ENCODE measurements at places on chromosomes 7 and 10.

- DNase-seq: no peak
Observed at GRCh38 chr10:101310529-101311184, 43.3 kb upstream of the BTRC start.

DNA sequence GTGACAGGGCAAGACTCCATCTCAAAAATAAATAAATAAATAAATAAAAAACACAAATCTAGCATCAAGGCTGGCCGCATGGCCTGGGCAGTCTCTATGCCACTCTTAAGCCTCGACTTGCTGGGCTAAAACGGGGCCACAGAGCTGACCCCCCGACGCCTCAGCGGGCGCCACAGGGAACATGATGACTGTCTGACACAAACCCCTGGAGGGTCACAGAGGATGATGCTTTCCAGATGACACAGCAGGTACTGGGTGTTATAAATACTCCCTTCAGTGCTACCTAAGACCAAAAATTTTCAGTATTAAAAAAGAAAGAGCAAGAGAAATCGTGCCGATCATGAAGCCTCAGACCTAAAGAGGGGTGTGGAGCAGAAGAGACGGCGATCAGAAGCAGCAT, 176.8 kb downstream of the MAD1L1 start:
- DNase-seq: no peak

- DNase-seq: no peak
Observed at GRCh38 chr10:33412241-33412640, 77.8 kb upstream of the NRP1 start.

DNA sequence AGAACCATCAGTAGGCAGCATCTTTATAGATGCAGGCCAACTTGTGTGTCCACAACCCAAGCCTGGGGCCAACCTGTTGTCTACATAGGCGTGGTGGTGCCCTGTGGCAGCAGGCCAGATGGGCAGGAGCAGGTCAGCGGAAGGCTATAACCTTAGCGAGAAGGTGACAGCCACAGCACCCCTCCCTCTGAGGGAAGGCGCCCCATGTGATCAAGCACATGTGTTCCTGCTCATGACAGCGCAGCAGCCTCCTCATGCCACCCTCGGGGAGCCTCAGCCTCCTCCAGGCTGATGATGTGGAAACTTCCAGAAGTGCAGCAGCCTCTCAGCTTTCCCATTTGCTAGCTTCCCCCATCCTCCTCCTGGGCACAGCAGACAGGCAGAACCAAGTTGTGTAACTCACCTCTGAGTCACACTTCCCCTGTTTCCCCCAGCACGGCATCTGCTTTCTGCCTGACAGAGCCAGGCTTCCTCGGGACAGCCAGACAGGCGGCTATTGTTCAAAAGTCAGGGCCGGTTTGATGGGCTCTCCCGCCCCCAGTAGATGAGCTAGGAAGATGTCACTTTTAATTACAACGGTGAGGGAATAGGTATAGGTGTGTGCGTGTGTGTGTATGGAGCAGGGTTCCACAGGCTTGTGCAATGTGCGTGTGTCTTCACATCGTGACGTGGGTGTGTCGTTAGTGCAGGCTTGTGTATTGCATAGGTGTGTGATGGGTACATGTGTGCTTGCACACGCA, 312.0 kb upstream of the ZMIZ1 start:
- DNase-seq: peak; percentile 47

DNA sequence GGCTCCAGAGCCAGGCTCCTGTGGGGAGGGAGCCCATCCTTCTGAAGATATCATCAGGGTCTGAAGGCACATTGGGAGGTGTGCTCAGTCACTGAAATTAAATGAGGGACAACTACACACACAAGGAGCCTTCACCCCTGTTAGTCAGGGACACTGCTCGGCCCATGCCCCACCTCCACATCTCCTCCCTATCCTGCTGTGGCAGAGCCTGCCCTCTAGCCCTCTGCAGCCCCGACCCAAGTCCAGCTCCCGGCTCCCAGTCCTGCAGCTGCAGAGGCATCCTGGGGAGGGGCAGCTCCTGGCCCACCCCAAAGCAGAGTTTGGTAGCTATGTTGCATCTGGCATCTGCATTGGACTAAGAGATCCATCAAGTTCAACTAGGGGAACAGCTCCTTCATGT, 136.3 kb downstream of the ZNF248 start:
- no peak for DNase-seq
